ENCODE measurements at places on chromosomes 6 and 20. TPM values are rescaled to one million over a fixed set of nuclear protein-coding genes. Genes with fewer than 3 reads are reported as not detected.

DNA sequence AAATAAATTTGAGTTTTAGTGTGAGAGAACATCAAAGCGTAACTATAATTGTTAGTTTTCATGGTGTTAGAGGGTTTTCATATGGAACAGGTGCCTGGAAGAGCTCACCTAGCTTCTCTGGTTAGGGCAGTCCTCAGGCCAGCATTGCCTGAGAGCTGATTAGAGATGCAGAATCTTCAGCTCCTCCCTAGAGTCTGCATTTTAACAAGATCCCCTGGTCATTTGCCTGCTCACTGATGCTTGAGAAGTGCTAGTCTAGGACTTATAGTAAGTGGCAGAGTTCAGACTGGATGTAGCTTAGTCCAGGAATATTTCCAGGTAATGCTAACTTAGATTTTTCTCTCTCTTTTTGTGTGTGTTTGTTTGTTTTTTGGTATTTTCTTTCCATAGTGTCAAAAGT lies 21.7 kb upstream of the SMIM26 start:
- DNase-seq, result no peak

GRCh38 chr20:25038591-25039015 lies 19.3 kb downstream of the ACSS1 start:
- DNase-seq, result no peak

DNA sequence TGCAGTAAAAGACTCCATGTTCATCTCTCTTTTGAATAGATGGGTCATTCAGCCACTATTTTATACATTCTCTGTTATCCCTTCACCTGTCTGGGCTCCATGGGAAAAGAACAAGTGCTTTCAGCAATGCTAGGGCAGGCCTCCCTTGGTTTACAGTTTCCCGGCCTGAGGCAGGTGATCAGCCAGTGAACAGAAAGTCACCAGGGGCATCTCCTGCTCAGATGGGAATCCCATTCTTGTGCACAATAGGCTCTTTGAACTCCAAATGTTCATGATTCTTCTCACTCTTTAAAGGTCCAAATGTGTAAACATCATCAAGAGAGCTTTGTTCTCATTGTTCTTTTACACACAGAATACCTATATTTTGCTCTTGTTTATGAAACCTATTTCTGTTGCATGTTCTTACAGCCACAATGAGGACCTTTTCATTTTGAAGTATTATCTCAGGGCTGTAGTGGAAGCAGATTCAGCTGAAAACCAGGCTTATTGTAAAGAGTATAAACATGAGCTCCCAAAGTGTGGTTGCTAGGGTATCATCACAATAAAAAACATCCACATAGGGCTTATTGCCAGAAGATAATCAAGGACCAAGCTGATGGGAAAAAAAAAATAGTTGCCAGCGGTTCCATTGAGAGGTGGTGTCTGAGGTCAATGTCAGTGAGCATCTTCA lies 267.1 kb upstream of the SGK1 start:
- peak; percentile 9 for DNase-seq

- DNase-seq, result peak; percentile 68
Measured at GRCh38 chr6:13715444-13715883, 3.8 kb upstream of the RANBP9 start.

- DNase-seq, result no peak
Measured at GRCh38 chr6:80402266-80402665, 295.8 kb downstream of the BCKDHB start.

DNA sequence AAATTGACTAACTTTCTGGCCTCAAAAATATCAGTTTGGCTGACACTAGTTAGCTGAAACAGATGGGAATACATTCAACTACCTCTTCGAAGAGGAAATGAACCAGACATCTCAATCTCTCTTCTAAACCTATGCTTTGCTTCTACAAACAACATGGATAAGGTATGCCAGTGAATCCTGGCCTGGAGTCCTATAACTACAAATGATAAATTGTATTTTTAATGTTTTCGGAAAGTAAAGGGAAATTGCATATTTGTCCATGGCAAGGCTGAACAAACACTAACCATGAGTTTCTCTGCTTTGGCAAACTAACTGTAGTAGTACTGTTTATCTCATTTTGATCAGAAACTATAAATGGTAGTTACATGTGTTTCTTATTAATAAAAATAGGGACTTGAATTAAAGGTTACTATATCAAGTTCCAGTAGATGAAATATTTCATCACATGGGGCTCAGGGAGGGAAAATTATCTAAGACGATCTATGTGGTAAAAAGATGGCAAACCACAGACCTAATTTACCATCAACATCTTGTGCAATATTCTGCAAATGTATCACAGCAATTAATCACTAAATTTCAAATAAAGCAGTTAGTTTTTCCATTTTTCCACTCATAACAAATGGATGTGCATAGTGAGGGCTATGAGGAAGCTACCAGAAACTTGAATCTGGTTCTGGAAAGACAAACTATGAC lies 76.8 kb downstream of the COL12A1 start:
- peak; percentile 53 for DNase-seq

DNA sequence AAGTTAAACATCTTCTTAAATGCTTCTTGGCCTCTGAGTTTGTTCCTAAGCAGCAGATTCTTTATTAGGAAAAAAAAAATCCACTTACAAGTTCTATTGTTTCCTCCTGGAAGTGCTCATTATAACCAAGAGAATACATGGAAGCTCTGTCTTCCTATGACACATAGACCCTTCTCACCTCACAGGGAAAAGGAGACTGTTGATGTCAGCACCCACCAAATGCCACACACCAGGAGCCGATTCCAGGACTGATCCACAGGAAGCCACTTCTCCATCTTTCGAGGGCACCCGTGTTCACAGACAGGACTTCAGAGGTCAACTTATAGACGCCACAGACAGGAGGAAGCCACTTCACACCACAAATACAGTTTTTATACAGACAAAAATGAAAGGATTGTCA lies 13.4 kb upstream of the BNIP5 start:
- DNase-seq, result no peak

DNA sequence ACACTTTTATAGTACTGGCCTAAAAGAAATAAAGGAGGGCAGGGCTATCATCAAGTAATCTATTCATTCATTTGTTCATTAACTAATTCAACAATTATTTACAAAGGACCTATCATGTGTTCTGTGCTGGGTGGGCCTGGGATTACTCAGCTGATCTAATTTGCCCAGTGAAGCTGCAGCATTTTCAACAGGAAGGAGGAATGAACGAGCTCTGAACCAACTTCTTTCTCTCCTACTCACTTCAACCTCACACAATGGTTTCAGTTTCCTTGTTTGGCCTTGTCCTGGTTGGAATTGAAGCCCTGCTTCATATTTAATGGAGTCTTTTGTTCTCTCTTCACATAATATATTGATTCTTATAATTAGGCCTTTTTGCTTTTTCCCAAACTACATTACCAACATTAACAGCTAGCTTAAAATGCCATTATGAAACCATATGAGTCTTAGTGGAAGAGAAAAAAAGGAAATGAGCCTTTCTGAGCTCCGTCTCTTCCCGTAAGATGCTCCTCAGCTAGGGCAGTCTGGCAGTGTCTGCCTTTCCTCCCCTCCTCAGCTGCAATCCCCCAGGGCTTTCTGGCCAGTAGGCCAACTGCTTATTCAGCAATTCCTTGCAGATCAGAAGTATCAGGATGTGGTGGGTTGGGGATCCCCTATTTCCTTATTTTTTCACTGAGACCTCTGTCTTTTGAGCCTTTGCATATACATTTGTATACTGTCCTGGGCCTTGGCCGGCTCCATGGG lies 79.4 kb upstream of the NRN1 start:
- DNase-seq, result no peak

GRCh38 chr6:13372688-13373487 lies 44.6 kb upstream of the TBC1D7 start:
- peak; percentile 39 for DNase-seq

GRCh38 chr20:32917191-32917950 lies 58.6 kb downstream of the EFCAB8 start:
- no peak for DNase-seq

DNA sequence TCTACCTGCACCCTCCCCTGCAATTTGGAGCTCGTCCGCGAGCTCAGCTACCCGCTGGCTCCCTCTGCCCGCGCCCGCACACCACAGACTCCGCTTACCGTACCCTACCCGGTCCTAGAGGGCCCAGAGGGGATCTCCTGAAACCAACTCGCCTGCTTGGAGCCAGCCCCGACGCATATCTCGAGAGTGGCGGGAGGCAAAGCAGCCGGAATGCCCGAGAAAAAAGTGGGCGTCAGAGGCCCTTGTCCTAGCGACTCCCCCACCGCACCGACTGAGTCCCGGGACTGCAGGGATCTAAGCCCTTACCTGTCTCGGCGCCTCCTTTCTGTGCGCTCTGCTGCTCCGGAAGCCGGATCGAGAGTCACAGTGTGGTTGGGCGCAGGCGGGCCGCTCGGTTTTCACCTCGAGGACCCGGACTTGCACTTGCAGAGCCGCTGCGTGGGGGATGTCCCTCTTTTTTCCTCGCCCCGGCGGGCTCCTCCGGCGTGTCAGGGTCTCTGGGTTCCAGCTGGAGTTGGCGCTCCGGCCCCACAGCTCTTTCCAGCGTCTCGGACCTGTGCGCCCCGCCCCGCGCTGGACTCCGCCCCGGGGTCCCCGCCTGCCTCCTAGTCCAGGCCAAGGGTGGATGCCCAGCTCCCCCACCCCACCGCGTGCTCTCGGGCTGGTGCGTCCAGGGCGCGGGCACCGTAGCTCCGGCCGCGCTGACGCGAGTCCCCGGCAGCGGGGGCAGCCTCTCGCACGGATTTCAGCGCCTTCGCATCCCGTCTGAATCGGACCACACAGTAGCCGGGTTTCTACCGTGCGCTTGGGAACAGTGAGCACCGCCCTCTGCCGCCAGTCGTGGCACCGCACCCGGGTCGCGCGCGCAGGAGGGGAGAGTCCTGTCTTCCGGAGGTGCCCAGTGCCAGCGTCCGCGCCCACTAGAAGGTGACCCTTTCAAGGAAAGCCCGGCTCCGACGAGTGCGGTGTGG lies at the start of gene PROKR2:
PROKR2 (minus strand) TSS at position 767 of the 971 bp plus-strand sequence. CDS start 2,585 bp downstream, outside the sequence.
- DNase-seq, result peak; percentile 14

- DNase-seq, result no peak
Measured at GRCh38 chr20:41413169-41413568, 46.6 kb upstream of the EMILIN3 start.

ARHGAP40 gene
- total RNA-seq, result not detected

DNA sequence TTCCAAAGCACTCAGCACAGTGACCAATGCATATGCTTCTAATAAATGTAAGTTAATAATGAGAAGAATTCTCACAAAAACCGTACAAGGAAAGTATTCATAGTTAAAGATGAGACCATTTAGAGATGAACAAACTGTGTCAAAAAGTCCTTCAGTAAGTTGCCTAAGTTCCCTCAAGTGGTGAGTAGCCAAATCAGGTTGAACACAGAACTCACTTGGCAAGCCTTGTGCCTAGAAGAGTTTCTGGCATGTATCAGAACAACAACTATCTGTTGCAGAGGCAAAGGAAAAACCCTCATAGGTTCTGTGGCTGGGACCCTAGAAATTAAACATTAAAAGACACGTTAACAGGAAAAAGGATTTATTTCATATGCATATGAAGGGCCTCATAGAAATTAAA lies 129.6 kb upstream of the DOK5 start:
- DNase-seq, result peak; percentile 17

CCR6 gene
- not detected for total RNA-seq

GRCh38 chr20:22529150-22530019 lies 55.0 kb downstream of the FOXA2 start:
- no peak for DNase-seq

AIG1 gene
- total RNA-seq, result 115 TPM

GRCh38 chr20:9052136-9052535 lies 16.8 kb upstream of the PLCB4 start:
- DNase-seq, result no peak

CRISP3 gene
- not detected for total RNA-seq

DNA sequence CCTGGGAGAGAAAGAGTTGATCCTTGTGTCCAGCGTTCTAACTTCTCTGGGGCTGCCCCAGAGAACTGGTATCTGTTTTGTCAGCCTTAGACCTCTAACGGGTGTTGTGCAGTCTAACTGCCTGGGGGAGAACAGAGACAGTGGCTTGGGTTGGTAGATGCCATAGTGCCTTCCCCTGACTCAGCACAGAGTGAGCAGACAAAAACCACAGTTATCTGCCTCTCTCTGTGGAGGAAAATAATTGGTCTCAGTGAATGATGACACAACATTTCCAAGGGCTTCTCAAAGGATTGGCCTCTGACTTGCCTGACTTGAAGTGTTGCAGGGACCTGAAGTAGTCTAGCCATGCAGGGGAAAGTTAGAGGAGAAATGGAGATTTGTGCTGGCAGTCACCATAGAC lies 226.2 kb upstream of the MAN1A1 start:
- peak; percentile 99 for DNase-seq

MAP7 gene
- not detected for total RNA-seq

Data from RPMI7951 (cell line).